ENCODE measurements at places on chromosomes 11 and 22. TPM values are rescaled to one million over a fixed set of nuclear protein-coding genes. Genes with fewer than 3 reads are reported as not detected.

DNA sequence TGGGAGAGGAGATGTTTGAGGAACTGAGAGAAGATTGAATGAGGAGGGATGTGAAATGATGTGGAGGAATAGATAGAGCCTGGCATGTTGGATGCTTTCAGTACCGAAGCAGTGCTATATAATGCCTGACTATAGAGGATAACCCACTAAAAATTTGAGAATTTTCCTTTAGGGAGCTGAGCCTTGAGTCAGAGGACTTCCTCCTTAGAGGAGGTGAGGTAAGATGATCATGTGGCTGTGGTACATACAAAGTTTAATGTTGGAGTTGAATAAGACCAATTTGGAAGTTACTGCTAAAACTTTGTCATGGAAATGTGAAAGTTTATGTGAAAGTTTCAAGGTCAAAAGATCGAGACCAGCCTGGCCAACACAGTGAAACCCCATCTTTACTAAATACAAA, 66.9 kb downstream of the YAP1 start:
- peaks cover 74% of the 10 kb centered on the region for H3K36me3 ChIP-seq
- DNase-seq, result no peak
- peaks cover 43% of the 10 kb centered on the region for H3K4me1 ChIP-seq

GRCh38 chr22:33817512-33818127, 102.7 kb downstream of the LARGE1 start:
- H3K27ac ChIP-seq, result no peak overlapping the region
- no peak for DNase-seq
- H3K27me3 ChIP-seq, result no peaks in the 10 kb centered on the region
- H3K4me3 ChIP-seq, result no peak overlapping the region
- peaks cover 4% of the 10 kb centered on the region for H3K36me3 ChIP-seq

DNA sequence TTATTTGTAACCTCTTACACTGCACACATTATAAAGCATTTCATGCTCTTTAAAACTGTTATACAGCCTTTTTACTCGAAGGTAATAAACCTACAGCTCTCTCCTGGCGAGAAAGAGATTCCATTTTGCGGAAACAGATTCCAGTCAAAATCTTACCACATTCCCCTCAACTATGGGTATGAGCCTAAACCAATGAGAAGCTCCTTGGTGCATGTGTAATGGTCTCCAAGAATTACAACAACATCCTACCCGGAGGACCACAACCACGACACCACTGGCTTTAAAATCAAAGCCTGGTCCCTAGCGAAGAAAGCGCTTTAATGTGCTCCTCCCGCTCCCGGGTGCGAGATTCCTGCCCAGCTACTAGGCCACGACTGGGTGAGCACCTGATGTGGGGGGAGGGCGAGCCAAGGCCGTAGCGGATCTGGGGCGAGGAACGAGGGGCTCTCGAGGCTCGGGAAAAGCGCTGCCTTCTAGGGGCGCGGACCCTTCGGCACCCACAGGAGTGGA, 821 bp downstream of the CELF1 start:
- H3K4me1 ChIP-seq, result peaks cover 28% of the 10 kb centered on the region
- peak overlapping the region; percentile 96 for H3K27ac ChIP-seq
- no peaks in the 10 kb centered on the region for H3K27me3 ChIP-seq

Gene LMNTD2
- 6.1 TPM for total RNA-seq

- peaks cover 46% of the 10 kb centered on the region for H3K4me1 ChIP-seq
- no peak overlapping the region for H3K4me3 ChIP-seq
- H3K27ac ChIP-seq, result no peak overlapping the region
Measured at GRCh38 chr11:9763301-9763700, 99.4 kb downstream of the SWAP70 start.

Data from MCF 10A (cell line).